Stimulated activated CD8-positive, alpha-beta memory T cell treated with anti-CD3 and anti-CD28 coated beads, Interleukin-4, amount 100 ng/mL, for 24 hours (primary cell): ENCODE measurements at places on chromosomes 5 and 9.

DNA sequence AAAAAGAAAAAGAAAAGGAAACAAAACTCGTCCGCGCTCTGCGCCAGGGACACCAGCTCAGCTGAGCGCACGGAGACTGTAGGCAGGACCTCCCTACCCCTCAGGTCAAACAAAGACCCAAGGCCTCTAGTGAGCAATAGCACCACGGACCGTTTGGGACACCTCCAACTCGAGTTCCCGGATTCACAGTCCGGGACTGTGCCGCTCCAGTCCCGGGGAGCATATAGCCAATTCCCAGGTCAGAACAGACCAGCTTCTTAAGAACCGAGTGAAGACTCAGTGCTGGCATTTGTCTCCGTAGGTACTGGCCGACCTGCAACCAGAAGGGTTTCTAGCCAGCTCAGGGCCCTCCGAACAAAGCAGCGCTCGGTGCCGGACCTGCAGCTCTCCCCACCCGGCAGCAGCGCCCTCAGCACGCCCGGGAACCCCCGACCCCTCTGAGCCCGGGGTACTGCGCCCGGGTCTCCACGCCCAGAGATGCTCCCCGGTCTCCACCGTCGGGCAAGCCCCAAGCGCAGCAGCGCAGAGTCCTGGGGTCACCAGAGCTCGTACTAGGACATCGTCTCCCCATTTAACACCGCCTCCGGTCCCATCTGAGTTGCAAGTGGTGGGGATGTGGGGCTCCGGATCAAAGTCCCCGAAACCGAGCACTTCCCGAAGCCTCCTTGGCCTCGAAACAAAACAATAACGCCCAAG, 591 bp downstream of the ABCA1 start:
- DNase-seq, result no peak

GRCh38 chr9:75855509-75855908, 35.0 kb upstream of the PCSK5 start:
- no peak for DNase-seq

GRCh38 chr5:151312756-151313324, 9.3 kb upstream of the SLC36A3 start:
- no peak for DNase-seq

DNA sequence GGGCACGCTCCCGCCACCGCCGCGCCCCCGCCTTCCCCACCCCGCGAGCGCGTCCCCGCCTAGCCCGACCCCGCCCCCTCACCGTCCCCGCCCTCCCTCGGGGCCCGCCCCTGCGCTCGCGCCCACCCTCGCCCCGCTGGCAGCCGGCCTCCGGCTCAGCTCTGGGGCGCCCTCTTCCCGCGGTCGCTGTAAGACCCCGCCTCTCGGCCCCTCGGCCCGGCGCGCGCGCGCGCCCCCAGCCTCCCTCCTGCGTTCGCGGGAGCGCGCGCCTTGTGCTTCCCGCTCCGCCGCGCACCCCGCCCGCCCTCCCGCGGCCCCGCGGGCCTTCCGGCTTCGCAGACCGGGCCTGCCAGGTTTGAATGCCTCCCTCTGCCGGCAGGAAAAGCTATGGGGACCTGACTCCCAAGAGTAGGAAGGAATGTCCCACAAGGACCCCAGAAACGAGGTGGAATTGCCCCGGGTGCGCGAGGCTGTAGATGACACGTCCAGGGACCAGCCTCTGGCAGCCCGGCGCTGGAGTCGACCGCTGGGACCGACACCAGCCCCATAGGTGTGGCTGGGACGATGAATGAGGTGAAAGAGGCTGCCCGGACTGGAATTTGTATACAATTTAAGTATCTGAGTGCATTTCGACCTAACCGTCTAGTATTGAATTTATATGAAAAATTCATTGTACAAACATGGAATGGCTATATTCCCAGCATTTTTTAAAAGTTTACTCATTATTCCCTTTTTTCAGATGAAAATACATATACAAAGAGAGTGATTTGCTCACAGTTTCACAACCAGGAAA, 416 bp upstream of the PTBP3 start:
- peak; percentile 89 for DNase-seq
